Heart right ventricle (tissue), 16 donors: ENCODE measurements at places on chromosomes 12 and 14. TPM values are rescaled to one million over a fixed set of nuclear protein-coding genes. Genes with fewer than 3 reads are reported as not detected.

Gene LALBA
- total RNA-seq: not detected

Gene BHLHE41
- 44.7 TPM for total RNA-seq

Gene TNFAIP2
- total RNA-seq: 51.7 TPM

Gene C1S
- 45.9 TPM for total RNA-seq

Gene RERGL
- 1.4 TPM for total RNA-seq

Gene PLCZ1
- total RNA-seq: not detected

Gene TPH2
- total RNA-seq: not detected

Gene LMO3
- total RNA-seq: 0.86 TPM

Gene TTC8
- 13.9 TPM for total RNA-seq

Gene HELB
- 0.64 TPM for total RNA-seq

Gene BCL2L14
- not detected for total RNA-seq

Gene MYF5
- total RNA-seq: not detected

Gene NFATC4
- total RNA-seq: 7.7 TPM

Gene MYO1A
- not detected for total RNA-seq

Gene RFX4
- 0.11 TPM for total RNA-seq

Gene NUDT14
- 29.9 TPM for total RNA-seq

Gene FGF6
- total RNA-seq: not detected

Gene OTX2
- total RNA-seq: not detected

Gene PTPN11
- 123 TPM for total RNA-seq

Gene AICDA
- total RNA-seq: not detected

Gene BICDL1
- 0.26 TPM for total RNA-seq

Gene SDR9C7
- not detected for total RNA-seq

Gene POC1B
- 6.6 TPM for total RNA-seq

Gene TMEM233
- 0.44 TPM for total RNA-seq

Gene PAPLN
- 2.5 TPM for total RNA-seq

Gene FAIM2
- total RNA-seq: 1.2 TPM

Gene DLK1
- total RNA-seq: 12.4 TPM

Gene TSPAN11
- 2.9 TPM for total RNA-seq

Gene GNG2
- 8.7 TPM for total RNA-seq

Gene PTGER2
- 0.16 TPM for total RNA-seq

Gene HOXC12
- not detected for total RNA-seq

Gene B4GALNT3
- 29.9 TPM for total RNA-seq

Gene CISTR
- 3.3 TPM for total RNA-seq

Gene PZP
- total RNA-seq: 0.64 TPM

Gene DPY19L2
- total RNA-seq: 53.2 TPM

Gene NANOG
- not detected for total RNA-seq

Gene GALNT8
- 5.7 TPM for total RNA-seq

Gene PLEKHG7
- total RNA-seq: not detected

Gene CAPS2
- 11.8 TPM for total RNA-seq
